ENCODE measurements at places on chromosomes 13 and 19.
A peak's percentile ranks its signal among the peaks of the same experiment; 100 is the strongest.

DNA sequence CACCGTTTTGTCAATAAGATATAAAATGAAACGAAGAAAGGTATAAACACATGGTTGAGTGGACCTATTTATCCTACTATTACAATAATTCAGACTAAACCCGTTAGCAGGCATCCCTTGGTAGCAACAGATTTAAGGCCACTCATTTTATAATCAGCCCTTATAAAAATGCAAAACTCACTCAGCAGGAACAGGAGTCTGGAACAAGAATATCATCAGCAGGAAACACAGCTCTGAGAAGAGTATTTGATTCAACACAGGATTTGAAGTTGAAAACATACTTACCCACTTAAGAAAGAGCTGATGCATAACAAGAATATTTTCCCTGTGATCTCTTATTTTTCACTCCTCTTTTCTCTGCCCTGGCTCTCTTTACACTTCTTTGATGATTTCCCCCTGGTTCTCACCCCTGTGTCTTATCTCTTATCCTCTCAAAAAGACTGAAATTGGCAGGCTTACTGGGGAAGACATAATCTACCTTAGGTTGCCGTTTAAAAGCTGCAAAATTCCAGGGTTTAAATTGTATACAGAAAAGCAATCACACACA is 1722.7 kb downstream of the SLITRK5 start:
- no peak for DNase-seq

GRCh38 chr13:62057286-62057685 is 641.6 kb upstream of the PCDH20 start:
- DNase-seq: no peak

GRCh38 chr13:76822698-76823267 is 63.4 kb downstream of the KCTD12 start:
- peak; percentile 67 for DNase-seq

GRCh38 chr19:45151320-45151719 is 9.5 kb downstream of the NKPD1 start:
- DNase-seq: no peak

- DNase-seq: peak; percentile 9
Measured at GRCh38 chr13:91406619-91407018, 8.2 kb downstream of the GPC5 start.

- DNase-seq: peak; percentile 88
Measured at GRCh38 chr19:5340637-5341447, at the start of gene PTPRS. Gene PTPRS (minus strand): TSS chr19:5340812. CDS start chr19:5286140, 54,672 bp downstream.

DNA sequence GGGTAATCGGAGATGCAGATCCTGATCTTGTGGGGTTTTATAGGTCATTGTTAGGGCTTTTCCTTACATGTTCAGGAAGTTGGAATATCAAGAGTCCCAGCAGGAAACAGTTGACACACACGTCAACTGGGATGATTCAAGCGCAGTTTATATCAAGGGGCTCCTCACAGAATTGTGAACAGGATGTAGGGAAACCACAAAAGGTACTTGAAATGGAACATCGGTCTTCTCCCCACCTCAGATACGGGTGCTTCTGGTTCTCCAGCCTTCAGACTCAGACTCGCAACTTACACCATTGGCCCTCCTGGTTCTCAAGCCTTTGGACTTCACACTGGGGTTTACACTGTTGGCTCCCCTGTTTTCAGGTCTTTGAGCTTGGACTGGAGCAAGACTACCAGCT is 19.5 kb downstream of the ZNF557 start:
- DNase-seq: no peak

GRCh38 chr13:98927951-98928927 is 49.6 kb downstream of the DOCK9 start:
- peak; percentile 97 for DNase-seq

Measured in muscle of leg (tissue), 16 donors.